ENCODE measurements at places on chromosomes 1 and 21.
A peak's percentile ranks its signal among the peaks of the same experiment; 100 is the strongest.

DNA sequence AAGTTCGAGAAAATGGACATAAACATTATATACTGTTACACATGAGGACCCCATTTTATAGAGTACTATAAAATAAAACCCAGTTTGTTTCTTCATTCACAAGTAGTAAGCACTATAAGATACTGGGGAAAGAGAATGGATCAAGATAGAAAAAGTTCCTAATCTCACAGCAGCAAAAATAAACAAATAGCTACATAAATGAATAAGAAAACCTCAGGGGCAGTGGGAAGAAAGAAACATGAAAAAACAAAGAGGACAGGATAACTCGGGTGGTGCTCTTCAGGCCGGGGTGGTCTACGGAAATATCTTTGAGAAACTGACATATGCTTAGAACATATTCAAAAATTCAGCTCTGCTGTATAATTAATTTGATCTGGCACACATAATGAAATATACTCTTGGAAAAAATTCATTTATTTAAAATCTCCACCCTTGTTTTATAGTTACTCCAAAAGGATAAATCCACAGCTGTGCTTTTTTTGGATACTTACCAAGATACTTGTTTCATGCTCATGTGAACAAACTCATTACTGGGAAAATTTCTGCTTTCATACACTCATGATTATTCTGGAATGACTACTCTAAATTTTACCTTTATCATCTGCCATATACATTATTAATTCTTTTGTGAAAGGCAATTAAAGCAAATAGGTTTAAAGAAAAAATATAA lies 20.0 kb downstream of the CEP170 start:
- peaks cover 32% of the 10 kb centered on the region for H3K4me1 ChIP-seq
- H3K27me3 ChIP-seq, result no peaks in the 10 kb centered on the region
- DNase-seq, result no peak
- H3K27ac ChIP-seq, result peak overlapping the region; percentile 65
- H3K4me3 ChIP-seq, result no peak overlapping the region

GRCh38 chr1:3548156-3548893 lies 63.0 kb downstream of the MEGF6 start:
- H3K27me3 ChIP-seq, result peaks cover 30% of the 10 kb centered on the region
- H3K4me3 ChIP-seq, result no peak overlapping the region
- H3K36me3 ChIP-seq, result no peaks in the 10 kb centered on the region
- H3K4me1 ChIP-seq, result peaks cover 2% of the 10 kb centered on the region
- no peak overlapping the region for H3K27ac ChIP-seq

DNA sequence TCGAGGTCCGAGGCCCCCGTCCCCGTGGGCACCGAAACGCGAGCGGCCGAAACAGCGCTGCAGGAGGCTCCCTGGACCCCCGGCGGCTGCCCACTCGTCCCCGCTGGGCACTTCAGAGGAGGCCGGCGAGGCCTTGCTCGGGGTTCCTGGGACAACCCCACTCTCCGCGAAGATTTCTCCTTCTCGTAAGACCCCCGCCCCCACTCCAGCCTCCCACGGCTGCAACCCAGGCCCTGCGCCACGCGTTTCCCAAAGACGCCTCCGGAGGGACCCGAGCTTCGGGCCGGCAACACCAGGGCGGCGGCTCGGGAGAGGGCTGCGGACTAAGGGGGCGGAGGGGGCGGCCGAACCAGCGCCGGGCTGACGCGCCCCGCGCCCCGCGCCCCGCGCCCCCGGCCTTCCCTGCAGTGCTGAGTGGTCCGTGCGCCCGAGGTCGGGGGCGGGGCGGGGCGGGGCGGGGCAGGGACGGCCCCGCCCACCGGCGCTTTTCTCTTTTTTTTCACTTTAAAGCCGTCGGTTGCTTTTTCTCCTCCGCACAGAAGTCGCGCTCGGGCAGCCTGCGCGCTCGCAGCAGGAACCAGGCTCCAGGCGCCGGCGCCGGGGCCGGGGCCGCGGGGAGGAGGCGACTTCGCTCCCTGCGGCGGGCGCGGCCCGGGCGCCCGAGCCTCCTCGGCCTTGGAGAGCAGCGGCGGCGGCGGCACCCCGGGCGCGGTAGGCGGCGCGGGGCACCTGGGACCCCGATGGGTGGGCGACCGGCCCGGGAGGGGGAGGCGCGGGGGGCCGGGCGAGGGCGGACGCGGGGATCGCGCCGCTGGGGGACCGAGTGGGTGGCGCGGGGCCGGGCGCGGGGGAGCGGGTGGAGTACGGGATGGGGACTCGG lies at the start of gene SPSB1:
Gene SPSB1 (plus strand): TSS at position 534 of the 880 bp plus-strand sequence. CDS start 62,998 bp downstream, outside the sequence.
- peak within 1 kb of the TSS; percentile 88 for H3K27ac ChIP-seq
- no peaks in the 10 kb centered on the region for H3K36me3 ChIP-seq
- peak; percentile 62 for DNase-seq

- no peak for DNase-seq
- no peak overlapping the region for H3K27ac ChIP-seq
- no peaks in the 10 kb centered on the region for H3K4me1 ChIP-seq
- no peak overlapping the region for H3K4me3 ChIP-seq
- no peaks in the 10 kb centered on the region for H3K36me3 ChIP-seq
Measured at GRCh38 chr1:22436948-22437347, 14.7 kb upstream of the ZBTB40 start.

- no peak for DNase-seq
- no peak overlapping the region for H3K4me3 ChIP-seq
- no peaks in the 10 kb centered on the region for H3K27me3 ChIP-seq
- H3K4me1 ChIP-seq, result peaks cover 3% of the 10 kb centered on the region
Measured at GRCh38 chr1:93658188-93658587, 23.4 kb downstream of the BCAR3 start.

- no peak overlapping the region for H3K27ac ChIP-seq
- H3K36me3 ChIP-seq, result no peaks in the 10 kb centered on the region
- no peaks in the 10 kb centered on the region for H3K27me3 ChIP-seq
- no peaks in the 10 kb centered on the region for H3K4me1 ChIP-seq
- no peak for DNase-seq
Measured at GRCh38 chr1:159594625-159595405, 7.2 kb downstream of the APCS start.

DNA sequence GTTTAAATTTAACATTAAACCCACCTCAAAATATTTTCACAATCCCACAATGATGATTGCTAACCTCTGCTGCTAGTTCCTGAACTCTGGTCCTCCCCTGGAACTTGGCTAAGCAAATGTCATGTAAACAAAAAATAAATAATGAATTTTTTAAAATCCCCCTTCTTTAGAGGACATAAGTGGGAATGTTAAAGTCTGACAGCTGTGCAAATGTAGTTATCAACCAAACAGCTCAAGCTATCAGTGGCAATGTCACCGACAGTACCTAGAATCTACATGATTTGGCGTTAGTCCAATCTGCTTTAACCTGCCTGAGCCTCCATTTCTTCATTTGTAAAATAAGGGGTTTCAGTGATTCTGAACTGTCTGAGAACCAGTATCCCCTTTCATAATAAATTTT lies 67.7 kb downstream of the GDAP2 start:
- no peaks in the 10 kb centered on the region for H3K27me3 ChIP-seq
- H3K27ac ChIP-seq, result no peak overlapping the region
- no peak overlapping the region for H3K4me3 ChIP-seq
- no peak for DNase-seq
